Activated effector memory CD4-positive, alpha-beta T cell treated with anti-CD3 and anti-CD28 coated beads, Interleukin-2, amount 50 U/mL, for 16 hours (primary cell): ENCODE measurements at places on chromosomes 4 and X.

GRCh38 chr4:153486281-153487151 is 20.4 kb downstream of the TMEM131L start:
- peak; percentile 73 for DNase-seq

- DNase-seq: no peak
These were observed 26.7 kb downstream of the HDAC8 start for GRCh38 chrX:72545990-72546389.

- no peak for DNase-seq
These were observed 15.8 kb upstream of the GRIA2 start for GRCh38 chr4:157204634-157205244.

GRCh38 chrX:53188763-53189162 is 36.2 kb downstream of the KDM5C start:
- peak; percentile 65 for DNase-seq

GRCh38 chrX:25897758-25898157 is 240.4 kb upstream of the MAGEB18 start:
- DNase-seq: no peak

GRCh38 chr4:138535316-138535715 is 293.2 kb upstream of the SLC7A11 start:
- DNase-seq: no peak

GRCh38 chrX:58025979-58026378 is 115.7 kb upstream of the ZXDA start:
- no peak for DNase-seq
